ENCODE measurements at places on chromosomes 6 and 20.

- DNase-seq = no peak
These were observed 102.2 kb downstream of the SOD2 start for GRCh38 chr6:159590835-159591234.

GRCh38 chr20:63295422-63295821, 2.4 kb downstream of the COL20A1 start:
- DNase-seq = no peak

- no peak for DNase-seq
These were observed 187.7 kb downstream of the UST start for GRCh38 chr6:148934539-148934938.

- DNase-seq = no peak
These were observed 1.8 kb upstream of the MAP7 start for GRCh38 chr6:136552054-136552453.

All from activated CD8-positive, alpha-beta memory T cell treated with anti-CD3 and anti-CD28 coated beads for 1 hour (primary cell).